ENCODE measurements at places on chromosomes 4 and X. TPM values are rescaled to one million over a fixed set of nuclear protein-coding genes. Genes with fewer than 3 reads are reported as not detected.

The ASB5 gene
- 0.29 TPM for total RNA-seq

The H2BW2 gene
- not detected for total RNA-seq

The SPON2 gene
- 29.8 TPM for total RNA-seq

The CCDC110 gene
- 2.2 TPM for total RNA-seq

The CENPI gene
- total RNA-seq: 4.4 TPM

The CFAP299 gene
- 1.5 TPM for total RNA-seq

The RNF175 gene
- under 0.01 TPM for total RNA-seq

The RIPPLY1 gene
- not detected for total RNA-seq

The TEX13C gene
- not detected for total RNA-seq

The SMR3B gene
- not detected for total RNA-seq

The SLC25A6 gene
- 203 TPM for total RNA-seq

The PTTG2 gene
- not detected for total RNA-seq

The GPR173 gene
- total RNA-seq: 2.2 TPM

The IL1RAPL1 gene
- total RNA-seq: 0.29 TPM

The ABCG2 gene
- total RNA-seq: 0.59 TPM

The HS3ST1 gene
- under 0.01 TPM for total RNA-seq

The GABRQ gene
- not detected for total RNA-seq

The SPANXN4 gene
- total RNA-seq: not detected

The PI4K2B gene
- 20.3 TPM for total RNA-seq

The PAGE1 gene
- total RNA-seq: not detected

The NIPAL1 gene
- under 0.01 TPM for total RNA-seq

The ENAM gene
- not detected for total RNA-seq

The YY2 gene
- total RNA-seq: 1.4 TPM

The BGN gene
- 210 TPM for total RNA-seq

The USP17L11 gene
- total RNA-seq: not detected

The MMRN1 gene
- not detected for total RNA-seq

The ENPP6 gene
- not detected for total RNA-seq

The HSD17B10 gene
- total RNA-seq: 48.5 TPM

The KLHL13 gene
- total RNA-seq: 13.8 TPM

The NDNF gene
- 9.8 TPM for total RNA-seq

The TLR3 gene
- total RNA-seq: 8.0 TPM

The P2RY8 gene
- under 0.01 TPM for total RNA-seq

The TACR3 gene
- total RNA-seq: not detected

The PDLIM3 gene
- 1.8 TPM for total RNA-seq

The FAM120C gene
- total RNA-seq: 8.0 TPM

The MANBA gene
- total RNA-seq: 71.9 TPM

The PNMA6F gene
- total RNA-seq: not detected

The SRPK3 gene
- total RNA-seq: not detected

The PASD1 gene
- not detected for total RNA-seq

The PARM1 gene
- under 0.01 TPM for total RNA-seq

The ZDHHC15 gene
- total RNA-seq: 0.59 TPM

The USP26 gene
- total RNA-seq: not detected

The GPR82 gene
- total RNA-seq: not detected

The ESX1 gene
- not detected for total RNA-seq

The CXXC4 gene
- total RNA-seq: not detected

The S100P gene
- 0.29 TPM for total RNA-seq

The PF4V1 gene
- total RNA-seq: not detected

The GABRB1 gene
- not detected for total RNA-seq

The UBA1 gene
- total RNA-seq: 150 TPM

The ADRA2C gene
- 1.5 TPM for total RNA-seq

The SPANXA2 gene
- total RNA-seq: 0.29 TPM

The AADAT gene
- 6.5 TPM for total RNA-seq
